ENCODE measurements at places on chromosomes 1 and 21.

DNA sequence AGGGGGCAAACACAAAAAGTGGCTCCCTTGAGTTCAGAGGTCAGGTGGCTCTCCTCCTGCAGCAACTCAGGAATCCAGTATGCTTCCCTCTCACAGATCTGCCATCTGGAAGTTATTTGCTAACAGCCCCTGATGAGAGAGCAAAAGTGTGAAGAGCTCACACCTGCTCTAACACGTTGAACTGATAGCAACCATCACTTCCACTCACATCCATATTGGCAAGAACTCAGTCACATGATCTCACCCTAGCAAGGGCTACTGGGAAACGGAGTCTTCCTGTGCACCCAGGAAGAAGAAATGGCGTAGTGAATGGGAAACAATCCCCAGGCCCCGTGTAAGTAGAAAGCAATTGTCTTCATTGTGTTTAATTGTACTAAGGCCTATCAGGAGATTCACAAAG, 20.7 kb upstream of the SLC45A1 start:
- no peak for DNase-seq

DNA sequence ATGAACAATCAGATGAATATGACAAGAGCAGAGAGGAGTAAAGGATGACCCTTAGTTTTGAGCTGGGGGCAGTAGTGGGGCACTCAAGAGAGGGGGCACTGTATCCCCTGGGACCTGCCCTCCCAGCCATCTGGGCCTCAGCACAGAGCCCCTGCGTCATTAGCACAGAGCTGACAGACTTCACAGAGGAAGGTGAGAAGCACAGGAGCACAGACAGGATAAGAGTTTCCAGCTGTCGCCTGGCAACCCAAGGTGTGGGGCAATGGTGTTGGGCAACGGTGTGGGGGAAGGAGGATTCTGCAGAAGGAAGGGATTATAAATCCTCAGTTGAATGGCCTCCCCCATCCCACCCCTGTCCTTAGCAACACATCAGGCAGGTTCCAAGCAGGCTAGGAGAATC, 30.2 kb downstream of the RAB3B start:
- DNase-seq = no peak

GRCh38 chr1:1432951-1433803, 2.3 kb upstream of the VWA1 start:
- no peak for DNase-seq

GRCh38 chr1:160797271-160797709, 1.3 kb downstream of the LY9 start:
- no peak for DNase-seq

DNA sequence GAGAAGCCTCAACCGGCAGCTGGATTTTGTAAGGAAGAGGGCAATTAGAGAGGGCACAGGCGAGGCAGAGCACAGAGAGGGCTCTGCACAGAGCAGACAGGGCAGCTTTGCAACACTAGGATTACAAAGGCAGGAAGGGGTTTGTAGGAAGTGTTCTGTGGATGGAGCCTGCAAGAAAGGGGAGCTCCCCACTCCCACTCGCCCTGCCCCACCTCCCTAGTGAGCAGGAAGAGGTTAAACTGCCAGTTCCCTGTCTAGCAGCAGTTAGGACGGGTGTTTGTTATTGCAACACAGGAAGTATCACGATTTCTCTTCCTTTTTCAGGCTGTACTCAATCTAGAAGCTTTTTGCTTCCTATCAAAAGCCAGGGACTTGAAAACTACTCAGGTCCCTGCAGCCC, 63.3 kb upstream of the LRRC8D start:
- peak; percentile 37 for DNase-seq

- DNase-seq = no peak
Measured at GRCh38 chr1:94384485-94385265, 33.5 kb upstream of the ABCD3 start.

- no peak for DNase-seq
Measured at GRCh38 chr21:43768868-43769167, 7.3 kb downstream of the CSTB start.

GRCh38 chr1:33524586-33524985, 52.1 kb downstream of the ZSCAN20 start:
- DNase-seq = no peak

DNA sequence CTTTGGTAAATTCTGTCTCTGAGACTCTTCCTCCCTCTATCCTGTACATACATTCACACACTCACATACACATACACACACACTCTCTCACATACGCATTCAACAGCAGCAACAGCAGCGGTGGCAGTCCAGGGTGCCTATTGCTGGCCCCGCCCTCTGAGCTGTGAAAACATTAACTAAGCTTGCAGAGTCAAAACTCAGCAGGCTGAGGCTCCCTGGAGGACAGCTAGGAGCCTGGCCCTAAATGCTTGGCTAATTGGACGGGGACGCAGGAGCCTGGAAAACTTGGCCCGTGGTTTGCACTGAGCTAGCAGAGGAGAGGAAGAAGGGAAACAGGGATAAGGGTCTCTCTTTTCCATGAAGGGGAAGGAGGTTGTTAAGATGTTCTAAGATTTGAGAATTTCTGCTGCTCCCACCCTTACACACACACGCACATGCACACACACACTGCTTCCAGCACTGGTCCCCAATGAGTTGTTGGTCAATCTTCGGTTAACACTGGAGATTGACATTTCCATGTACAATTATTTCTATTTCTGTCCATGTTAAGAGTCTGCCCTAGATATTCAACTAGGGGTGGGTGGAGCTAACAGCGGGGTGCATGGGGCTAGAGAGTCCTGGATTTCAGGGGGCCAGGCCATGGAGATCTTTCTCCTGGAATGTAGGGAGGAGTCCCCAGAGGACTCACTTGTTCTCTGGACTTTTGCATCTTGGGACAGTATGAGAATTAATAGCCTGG, 94.2 kb downstream of the PLXNA2 start:
- no peak for DNase-seq

- no peak for DNase-seq
Measured at GRCh38 chr1:35452106-35452774, 105.0 kb downstream of the KIAA0319L start.

GRCh38 chr1:6434186-6434585, 9.6 kb downstream of the ESPN start:
- DNase-seq = no peak

GRCh38 chr1:34057347-34058130, 107.5 kb downstream of the CSMD2 start:
- no peak for DNase-seq

- DNase-seq = no peak
Measured at GRCh38 chr1:203276408-203276807, 28.9 kb upstream of the BTG2 start.

GRCh38 chr1:91864017-91864700, 21.8 kb downstream of the TGFBR3 start:
- DNase-seq = no peak

DNA sequence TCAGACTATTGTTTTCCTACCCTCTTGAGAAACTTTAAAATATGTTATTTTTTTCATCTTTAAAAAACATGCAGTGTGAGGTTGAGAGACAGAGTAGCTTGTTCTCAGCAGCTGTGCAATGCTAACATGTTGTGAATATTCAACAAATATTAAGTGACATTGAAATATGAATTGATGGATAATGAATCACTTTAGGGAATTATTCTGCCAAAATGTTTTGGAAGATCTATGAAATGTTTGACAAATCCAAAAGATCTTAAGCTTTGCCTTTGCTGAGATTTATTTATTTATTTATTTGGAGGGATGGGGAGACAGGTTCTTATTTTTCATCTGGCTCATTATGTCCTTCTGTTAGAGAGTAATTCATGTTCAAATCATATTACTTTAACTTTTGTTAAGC, 680.1 kb upstream of the CXADR start:
- DNase-seq = no peak

GRCh38 chr1:203340112-203340790, 10.7 kb downstream of the FMOD start:
- no peak for DNase-seq

DNA sequence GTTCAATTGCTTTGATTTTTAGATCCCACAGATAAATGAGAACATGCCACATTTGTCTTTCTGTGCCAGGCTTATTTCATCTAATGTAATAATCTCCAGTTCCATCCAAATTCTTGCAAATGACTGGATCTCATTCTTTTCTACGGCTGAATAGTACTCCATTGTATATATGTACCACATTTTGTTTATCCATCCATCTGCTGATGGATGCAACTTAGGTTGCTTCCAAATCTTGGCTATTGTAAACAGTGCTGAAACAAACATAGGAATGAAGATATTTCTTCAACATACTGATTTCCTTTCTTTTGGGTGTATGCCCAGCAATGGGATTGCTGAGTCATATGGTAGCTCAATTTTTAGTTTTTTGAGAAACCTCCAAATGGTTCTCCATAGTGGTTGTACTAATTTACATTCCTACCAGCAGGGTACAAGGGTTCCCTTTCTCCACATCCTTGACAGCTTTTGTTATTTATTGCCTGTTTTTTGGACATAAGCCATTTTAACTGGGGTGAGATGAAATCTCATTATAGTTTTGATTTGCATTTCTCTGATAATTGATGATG, 344.4 kb downstream of the KCTD3 start:
- DNase-seq = no peak

DNA sequence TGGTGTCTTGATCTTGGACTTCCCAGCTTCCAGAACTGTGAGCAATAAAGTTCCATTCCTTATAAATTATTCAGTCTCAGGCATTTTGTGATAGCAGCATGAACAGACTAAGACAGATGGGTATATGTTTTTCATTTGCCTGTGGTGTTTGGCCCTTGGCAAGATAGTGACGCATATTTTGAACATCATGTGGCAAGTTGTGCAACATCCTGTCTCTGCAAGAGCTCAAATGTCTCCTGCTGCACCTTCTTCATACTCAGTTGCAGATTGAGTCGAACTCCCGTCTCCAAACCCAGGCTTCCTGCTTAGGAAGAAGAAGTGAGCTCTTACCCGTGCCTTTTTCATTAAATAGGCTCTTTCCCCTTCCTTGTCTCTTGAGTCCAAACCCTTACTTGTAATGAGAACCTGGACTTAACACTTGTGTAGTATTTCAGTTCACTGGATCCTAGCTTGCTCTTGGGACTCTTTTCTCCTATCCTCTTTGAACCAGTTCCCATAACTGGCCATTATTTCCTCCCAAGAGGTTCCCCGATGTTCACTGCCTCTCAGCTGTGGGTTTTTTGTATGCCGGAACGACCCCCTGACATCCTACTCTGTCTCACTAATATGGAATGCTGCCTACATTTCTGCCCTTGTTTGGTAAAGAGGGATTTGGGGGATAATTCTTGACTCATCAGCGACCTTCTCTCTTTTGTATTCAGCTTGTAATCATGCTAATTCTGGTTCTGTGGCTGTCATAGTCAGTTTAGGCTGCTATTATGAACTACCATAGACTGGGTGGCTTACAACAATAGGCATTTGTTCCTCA, 125.0 kb upstream of the KCNK2 start:
- no peak for DNase-seq

GRCh38 chr21:46066591-46067331, 31.2 kb upstream of the COL6A2 start:
- DNase-seq = no peak

GRCh38 chr21:14533499-14534428, 12.4 kb downstream of the SAMSN1 start:
- no peak for DNase-seq

DNA sequence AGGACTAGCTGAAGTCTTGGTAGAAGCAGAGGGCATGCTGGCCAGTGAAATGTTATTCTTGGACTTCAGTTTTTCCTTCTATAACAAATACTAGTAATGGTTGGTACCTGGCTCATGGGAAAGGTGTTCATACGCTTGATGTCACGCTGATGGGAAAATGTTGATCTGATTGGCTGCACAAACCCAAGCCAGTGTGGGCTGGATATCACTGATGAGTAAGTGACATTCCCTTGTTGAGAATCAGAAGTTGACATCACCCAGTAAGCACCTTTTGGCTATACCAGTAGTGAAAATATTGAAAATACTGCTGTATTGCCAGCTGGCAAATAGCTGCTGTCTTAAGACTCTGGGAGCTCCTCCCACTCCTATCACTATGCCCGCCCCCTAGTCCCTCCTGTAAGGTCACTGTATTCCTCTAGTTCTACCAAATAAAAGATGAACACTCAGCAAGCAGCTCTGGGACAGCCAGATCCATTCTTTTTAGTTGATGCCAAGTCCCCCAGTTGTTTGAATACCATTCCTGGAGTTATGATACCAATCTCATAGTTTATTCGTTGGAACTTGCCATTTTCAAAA, 168.2 kb downstream of the GRIK1 start:
- DNase-seq = no peak

GRCh38 chr1:117656202-117656641, 50.4 kb downstream of the TENT5C start:
- DNase-seq = peak; percentile 64

DNA sequence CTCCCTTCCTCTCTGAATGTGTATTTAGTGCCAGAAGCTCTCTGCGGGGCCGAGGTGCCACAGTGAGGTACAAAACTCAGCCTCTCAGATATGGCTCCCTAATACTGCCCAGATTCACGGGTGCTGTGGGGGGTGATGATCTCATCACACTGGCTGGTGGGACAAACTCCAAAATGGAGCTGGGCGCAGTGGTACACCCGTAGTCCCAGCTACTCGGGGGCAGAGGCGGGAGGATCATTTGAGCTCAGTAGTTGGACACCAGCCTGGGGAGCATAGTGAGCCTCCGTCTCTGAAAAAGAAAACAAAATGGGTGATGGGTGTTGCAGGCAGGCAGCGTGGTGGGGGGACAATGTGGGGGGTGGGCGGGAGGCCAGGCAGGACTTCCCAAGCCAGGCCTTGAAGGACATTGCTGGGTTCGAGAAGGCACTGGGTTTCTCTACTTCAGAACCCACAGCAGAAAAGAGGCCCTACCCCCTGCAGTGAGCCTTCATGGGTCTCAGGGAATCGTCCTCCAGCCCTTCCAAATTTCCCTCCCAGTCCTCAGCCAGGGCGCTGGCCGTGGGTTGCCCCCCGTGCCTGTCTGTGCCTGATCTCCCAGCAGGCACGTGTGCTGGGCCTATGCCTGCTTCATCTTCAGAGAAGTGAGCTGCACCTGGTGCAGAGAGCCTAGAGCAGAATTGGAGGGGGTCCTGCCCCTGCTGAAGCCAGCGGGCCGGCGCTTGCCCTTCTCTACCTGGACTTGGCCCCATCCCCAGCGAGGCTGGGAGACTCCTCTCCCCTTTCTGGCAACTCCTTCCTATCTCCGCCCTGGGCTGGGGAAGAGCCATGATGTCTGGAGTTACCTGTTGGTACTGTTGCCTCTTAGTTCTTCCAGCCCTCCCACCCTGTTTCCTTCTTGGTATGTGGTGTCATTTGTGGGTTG, 14.0 kb downstream of the H6PD start:
- no peak for DNase-seq

DNA sequence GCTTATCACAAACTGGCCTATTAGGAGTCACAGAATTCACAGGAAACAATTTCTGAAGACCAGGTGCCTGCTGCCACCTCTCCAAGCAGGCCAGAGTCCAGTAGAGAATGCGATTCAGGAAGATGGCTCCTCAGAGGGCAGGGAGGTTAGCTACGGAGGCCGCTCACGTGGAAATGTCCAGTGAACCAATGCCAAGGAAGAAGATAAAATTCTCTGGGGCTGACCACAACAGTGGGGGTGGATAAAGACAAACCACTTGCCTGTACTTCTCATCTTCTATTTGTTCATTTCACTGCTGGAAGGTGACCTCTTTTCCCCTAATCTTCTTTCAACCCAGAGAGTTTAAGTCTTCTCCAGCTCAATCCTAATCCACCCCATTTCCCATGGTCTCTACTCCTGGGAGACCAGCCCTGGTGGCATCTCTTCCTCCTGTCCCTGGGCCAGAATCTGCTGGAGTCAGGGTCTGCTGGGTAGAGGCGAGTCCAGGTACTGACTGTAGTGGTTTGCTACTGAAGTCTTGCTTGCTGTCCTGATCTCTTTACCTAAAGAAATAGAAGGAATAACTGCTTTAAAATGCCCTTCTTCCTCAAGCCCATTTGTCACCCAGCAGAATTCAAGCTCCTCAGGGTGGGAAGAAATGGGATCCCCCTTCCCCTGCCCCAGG, 3.2 kb downstream of the PSRC1 start:
- no peak for DNase-seq

Data from stimulated activated CD8-positive, alpha-beta memory T cell treated with anti-CD3 and anti-CD28 coated beads, Interleukin-2, amount 100 ng/mL, for 48 hours (primary cell).